ENCODE measurements at places on chromosomes 3 and 15.

- no peak for DNase-seq
These were observed 105.6 kb downstream of the FBLN2 start for GRCh38 chr3:13654330-13655060.

DNA sequence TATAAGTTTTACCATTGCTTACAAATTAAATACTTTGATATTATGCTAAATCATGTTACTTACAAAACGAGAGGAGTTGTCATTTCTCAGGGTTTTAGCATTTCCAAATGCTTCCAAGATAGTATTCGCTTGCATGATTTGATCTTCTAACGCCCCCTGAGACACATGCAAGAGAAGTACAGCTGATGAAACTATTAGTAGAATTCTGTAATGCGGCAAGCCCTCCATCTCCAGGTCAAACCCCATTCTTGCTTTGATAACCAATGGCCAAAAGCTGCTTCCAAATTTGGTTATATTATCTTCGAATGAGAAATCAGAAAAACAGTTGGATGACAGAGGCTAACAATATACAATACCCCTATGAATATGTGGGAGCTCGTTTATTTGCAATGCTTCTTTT lies 14.7 kb downstream of the MYH15 start:
- DNase-seq: no peak

DNA sequence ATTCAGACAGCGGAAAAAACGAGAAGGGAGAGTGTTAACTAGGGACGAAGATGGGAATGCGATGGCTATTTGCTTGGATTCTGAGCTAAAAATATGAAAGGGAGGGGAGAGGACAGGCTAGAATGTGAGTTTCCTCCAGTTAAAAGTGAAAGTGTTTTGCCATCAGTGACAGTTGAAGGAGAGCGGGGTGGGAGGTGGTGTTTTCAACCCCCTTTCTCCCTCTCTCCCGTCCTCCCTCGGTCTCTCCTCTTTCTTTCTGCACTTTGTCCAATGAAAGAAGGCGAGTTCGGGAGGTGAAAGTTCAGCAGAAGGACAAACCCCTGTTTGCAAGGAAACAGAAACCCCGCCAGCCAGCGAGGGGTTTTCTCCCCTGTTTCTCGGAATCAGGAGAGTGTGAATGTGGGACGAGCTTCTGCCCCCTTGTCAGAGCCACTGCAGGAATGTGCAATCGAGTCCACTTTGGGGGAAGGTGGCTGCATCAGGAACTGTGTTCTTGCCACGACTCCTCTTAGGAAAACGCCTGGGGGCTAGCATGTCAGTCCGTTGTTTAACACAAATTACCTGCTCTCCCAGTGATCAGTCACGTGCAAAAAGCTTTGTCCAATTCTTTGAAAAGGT lies 975 bp upstream of the FOXP1 start:
- DNase-seq: peak; percentile 44

DNA sequence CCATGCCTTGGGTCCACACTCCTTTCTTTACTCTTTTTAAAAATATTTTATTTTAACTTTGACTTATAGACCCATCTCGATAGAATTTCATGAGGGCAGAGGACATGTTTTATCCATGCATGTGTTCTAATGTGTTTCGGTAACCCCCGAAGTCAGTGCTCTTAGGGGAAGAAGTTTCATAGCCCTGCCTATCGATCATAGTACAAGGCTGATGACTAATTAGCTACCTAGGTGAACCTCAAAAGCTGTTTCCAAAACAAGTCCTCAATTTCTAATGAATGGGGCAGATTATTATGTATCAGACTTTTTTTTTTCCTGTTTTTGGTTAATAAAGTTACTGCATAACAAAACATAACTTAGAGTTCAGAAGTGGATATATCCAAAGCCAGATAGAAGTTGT lies 82.0 kb downstream of the MBNL1 start:
- DNase-seq: no peak

DNA sequence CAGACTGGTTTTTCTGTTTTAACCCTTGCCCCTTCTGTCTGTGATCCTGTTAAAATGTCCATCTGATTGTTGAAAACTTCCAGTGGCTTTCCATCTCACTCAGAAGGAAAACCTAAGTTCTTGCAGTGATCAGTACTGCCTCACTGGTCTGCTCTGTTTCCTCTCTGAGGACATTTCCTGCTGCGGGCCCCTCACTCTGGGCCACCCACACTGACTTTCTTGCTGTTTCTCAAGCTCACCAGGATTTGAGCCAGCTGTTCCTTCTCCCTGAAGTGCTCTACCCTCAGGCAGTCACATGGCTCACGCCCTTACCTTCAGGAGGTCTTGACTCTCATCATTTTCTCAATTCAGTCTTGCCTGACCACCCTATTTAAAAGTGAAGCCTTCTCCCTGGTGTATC lies 1.8 kb downstream of the GRK7 start:
- DNase-seq: no peak

- DNase-seq: no peak
These were observed 134.3 kb downstream of the VGLL4 start for GRCh38 chr3:11509173-11510000.

DNA sequence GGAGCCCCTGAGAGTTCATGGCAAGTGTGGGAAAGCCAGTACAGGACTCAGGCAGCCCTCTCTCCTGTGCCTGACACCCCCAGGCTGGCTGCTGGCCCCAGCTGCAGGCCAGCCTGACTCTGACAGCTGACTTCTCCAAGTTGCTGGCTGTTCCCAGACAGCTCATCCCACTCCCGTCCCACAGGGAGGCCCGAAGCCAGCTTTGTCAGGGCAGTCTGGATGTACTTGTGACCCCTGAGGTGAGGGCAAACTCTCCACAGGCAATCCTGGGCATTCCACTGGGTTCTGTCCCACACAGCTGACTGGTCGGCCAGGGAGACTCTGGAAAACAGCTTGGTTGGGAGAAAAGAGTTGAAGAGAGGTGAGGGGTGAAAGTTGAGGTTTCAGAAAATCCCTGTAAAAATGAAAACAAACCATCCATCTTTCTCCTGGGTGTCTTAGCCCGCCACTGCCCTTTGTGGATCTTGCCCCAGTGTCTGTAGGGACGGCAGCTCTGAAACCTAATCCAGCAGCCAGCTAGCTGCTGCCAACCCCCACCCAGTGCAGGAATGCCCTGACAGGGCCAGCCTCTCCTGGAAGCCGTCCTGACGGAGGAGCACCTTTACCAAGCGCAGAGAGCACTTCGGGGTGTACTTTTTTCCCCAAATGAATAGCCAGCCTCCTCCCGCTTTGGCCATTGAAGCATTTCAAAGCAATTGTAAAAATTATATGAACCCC lies 87.9 kb downstream of the DNAJB8 start:
- no peak for DNase-seq

DNA sequence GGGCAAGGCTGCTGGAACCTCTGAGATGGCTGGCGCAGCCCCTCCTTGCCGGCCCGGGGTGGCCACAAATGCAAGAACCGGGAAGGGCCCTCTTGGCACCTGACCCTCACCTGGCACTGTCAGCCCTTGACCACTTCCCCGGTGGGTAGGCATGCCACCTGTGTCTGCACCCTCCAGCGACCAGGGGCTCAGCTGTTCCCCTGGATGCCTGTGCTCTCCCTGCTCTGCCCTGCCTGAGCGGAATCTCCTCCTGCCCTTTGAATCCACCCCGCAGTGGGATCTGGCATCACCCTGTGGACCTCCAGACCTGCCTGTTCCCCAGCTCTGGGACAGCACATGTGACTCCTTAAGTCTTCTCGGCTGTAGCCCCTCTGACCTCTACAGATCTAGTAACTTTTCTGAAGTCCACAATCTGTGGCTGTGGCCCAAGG lies 26.1 kb upstream of the FGD5 start:
- no peak for DNase-seq

DNA sequence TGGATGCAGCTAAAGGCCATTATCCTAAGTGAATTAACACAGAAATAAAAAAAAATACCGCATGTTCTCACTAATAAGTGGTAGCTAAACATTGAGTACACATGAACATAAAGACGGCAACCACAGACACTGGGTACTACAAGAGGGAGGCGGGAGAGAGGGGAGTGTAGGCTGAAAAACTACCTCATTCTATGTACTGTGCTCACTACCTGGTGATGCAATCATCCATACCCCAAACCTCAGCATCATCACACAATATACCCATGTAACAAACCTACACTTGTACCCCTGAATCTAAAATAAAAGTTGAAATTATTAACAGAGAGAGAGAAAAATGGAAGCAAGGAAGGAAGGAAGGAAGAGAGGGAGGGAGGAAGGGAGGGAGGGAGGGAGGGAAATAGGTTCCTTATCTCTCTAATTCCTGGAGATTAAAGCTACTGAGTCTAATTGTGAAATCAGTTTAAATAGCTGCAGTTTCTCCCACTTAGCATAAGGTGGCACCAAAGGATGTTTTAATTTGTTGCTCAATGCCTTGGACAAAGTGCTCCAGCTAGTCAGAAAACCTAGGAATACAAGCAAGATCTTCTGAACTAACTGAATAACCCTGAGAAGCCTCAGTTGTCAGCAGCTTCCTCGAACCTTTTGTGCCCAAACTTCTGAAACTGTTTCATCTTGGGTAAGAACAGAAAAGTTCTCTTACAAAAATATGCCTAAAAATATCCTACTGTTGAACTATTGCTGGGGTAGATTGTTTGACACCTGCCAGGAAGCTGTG lies 79.4 kb upstream of the ATP11B start:
- no peak for DNase-seq

- no peak for DNase-seq
These were observed 30.8 kb downstream of the BOC start for GRCh38 chr3:113242096-113242581.

DNA sequence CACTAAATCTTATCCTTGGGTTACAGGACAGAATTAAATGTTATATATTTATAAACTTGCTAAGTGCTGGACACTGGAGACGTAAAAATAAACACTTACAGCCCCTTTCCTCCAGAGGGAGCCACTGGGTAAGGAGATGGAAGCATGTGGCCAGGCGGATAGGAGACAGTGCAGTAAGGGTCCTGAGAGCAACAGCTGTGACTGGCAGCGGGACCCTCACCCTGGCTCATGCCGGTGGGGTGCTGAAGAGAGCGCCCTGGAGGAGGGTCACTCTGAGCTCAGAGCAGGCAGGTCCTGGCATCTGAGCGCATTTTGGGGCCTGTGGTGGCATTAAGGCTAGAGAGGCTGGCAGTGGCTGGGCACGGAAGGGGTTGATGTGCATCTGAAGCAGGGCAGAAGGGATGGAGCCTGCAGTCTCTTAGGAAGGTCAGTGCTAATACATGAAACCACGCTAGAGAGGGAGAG lies 16.0 kb downstream of the SEC61A1 start:
- no peak for DNase-seq

DNA sequence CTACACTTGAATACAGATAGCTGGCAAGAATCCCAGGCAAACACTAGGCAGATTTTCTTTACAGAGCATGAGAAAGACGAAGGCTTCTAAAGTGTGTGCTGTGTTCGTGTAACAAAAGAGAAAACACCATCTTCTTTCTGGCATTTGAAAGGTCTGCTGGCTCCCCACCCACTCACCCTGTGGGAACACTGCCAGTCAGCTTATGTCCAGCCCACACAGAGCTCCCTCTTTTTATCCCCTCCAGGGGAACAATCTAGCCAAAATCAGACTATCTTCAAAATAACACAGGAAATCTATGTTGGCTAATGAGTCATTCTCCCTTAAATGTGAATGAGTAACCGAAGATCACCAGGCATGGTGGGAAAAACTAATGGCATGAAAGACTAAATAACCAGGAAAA lies 45.6 kb upstream of the PAQR5 start:
- DNase-seq: no peak

DNA sequence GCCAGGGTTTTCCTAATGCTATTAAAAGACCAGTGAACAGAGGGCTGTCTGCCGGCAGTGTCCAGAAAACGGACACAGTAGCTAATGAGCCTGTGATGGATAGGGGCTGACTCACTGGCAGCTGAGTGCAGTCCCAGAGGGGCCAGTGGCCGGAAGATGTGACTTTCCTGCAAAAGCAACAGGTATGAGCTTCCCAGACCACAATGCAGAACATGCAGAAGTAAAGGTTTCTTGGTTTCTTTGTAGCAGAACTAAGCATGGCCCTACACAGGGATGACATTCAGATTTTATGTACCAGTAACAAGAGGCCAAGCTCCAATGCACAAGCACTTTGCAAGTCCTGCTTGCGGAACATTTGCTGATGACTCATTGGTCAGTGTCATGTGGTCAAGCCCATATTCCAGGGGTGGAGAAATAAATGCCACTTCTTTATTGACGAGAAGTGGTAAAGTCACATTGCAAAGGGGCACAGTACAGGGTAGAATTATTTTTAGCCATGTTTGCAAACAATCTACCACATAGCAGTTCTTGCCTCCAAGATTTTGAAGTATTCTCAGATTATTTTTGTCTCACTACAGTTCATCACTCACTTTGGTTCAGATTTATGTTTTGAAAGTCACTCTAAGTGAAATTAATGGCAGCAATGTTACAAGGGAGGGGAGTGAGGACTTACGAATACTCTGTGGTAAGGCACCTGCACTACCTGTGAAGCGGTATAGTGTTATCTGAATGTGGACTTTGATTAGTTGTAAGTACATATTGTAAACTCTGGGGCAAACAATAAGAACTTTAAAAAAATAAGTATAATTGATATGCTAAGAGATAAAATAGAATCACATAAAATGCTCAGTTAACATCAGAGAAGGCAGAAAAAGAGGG lies 263.3 kb downstream of the ABHD5 start:
- DNase-seq: no peak

GRCh38 chr15:70281811-70282307 lies 184.1 kb upstream of the TLE3 start:
- DNase-seq: no peak

- DNase-seq: no peak
These were observed 253.7 kb upstream of the RASGRP1 start for GRCh38 chr15:38818157-38818790.

GRCh38 chr3:100419406-100419805 lies 18.1 kb downstream of the LNP1 start:
- DNase-seq: no peak

GRCh38 chr3:153171256-153171655 lies 9.2 kb downstream of the RAP2B start:
- DNase-seq: no peak

DNA sequence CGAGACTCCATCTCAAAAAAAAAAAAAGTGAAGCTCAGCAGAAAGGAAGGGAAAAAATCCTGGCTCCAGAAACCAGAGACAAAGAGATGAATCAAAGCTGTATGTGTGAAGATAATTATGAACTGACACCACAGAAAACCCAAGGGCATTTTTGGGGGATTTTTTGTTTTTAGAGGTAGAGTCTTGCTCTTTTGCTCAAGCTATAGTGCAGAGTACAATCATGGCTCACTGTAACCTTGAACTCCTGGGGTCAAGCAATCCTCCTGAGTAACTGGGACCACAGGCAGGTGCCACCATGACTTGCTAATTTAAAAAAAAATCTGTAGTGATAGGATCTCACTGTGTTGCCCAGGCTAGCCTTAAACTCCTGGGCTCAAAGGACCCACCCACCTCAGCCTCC lies 22.8 kb downstream of the HCLS1 start:
- DNase-seq: no peak

- DNase-seq: peak; percentile 19
These were observed at the start of gene WWTR1 for GRCh38 chr3:149657926-149658743. Gene WWTR1, minus strand, starts transcription at chr3:149658025. Its CDS starts 719 bp downstream, at chr3:149657306.

GRCh38 chr15:79381593-79381992 lies 50.5 kb upstream of the MINAR1 start:
- no peak for DNase-seq

- DNase-seq: no peak
These were observed 50.5 kb downstream of the CHST2 start for GRCh38 chr3:143170074-143170473.

GRCh38 chr3:142647856-142648255 lies 51.7 kb downstream of the PLS1 start:
- DNase-seq: no peak
